Renal pelvis (tissue), 12 donors: ENCODE measurements at places on chromosomes 3 and 15. TPM values are rescaled to one million over a fixed set of nuclear protein-coding genes. Genes with fewer than 3 reads are reported as not detected.

DNA sequence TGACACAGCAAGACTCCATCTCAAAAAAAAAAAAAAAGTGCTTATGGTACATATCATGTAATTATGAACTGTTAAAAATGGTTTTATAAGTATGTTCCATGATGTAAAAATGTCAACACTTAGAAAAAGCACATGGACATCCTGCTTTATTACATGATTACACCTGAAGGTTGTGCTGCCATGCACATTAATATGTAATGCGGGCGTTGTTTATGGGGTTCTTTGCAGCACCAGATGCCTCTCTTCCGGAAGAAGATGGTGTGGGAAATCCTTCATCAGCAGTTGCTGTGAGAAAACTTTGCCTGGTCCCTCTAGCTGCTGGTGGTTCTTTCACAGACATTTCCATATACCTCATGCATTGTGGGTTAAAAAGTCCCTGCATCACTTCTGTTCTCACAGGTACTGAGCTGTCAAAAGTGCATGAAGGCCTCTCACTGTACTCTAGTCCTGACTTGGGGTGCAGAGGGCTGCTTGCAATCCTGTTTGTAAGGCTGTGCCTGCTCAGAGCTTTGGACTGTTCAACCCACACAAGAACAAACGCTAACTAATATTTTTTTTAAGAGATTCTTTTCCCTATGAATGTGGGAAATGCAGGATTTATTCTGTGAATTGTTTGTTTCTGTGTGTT lies 43.6 kb downstream of the SENP2 start:
- DNase-seq: no peak

GRCh38 chr3:155147588-155147987 lies 67.5 kb downstream of the MME start:
- no peak for DNase-seq

GRCh38 chr15:28930476-28931291 lies 44.9 kb downstream of the APBA2 start:
- DNase-seq: no peak

DNA sequence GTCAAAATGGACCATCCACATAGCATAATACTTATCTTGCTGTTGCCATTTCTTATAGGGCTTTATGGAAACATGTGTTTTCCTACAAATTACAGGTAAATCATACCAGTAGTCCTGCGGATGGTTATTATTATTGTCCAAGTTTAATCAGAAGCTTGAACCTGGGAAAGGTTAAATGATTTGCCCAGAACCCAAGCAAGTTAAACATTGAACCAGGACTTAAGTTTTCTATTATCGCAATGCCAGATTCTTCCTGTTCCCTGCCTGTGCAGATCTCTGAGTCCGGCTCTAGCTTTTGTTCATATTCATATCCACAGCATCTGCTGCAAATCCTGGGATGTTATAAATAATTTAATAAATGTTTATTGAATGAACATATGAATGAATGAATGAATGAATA lies 12.5 kb downstream of the LPP start:
- DNase-seq: no peak

ADAM10 gene
- 243 TPM for polyA plus RNA-seq
